CD4-positive, alpha-beta T cell treated with Interferon gamma for 1 hour (primary cell): ENCODE measurements at places on chromosomes 12 and 14.

DNA sequence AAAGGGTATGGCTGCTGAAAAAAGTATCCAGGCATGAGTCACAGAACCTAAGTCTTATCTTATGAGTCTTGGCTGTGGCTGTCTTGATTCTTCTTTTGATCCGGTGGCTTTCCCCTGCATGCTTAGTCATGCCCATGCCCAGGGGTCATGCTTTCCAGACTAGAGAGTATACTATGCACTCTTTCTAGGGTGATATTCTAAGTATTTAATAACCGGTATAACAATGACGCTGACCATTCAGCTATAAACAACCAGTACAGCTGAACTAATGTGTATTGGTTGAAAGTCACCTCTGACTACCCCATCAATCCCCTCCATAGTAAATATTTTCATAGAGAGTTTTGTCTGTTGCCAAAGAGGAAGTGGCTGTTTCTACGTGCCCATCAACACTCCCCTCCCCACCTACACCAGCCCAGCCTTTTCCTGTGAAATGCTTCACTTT lies 34.7 kb upstream of the NRXN3 start:
- no peak for DNase-seq

GRCh38 chr12:88383405-88383804 lies 196.9 kb downstream of the KITLG start:
- DNase-seq, result no peak

DNA sequence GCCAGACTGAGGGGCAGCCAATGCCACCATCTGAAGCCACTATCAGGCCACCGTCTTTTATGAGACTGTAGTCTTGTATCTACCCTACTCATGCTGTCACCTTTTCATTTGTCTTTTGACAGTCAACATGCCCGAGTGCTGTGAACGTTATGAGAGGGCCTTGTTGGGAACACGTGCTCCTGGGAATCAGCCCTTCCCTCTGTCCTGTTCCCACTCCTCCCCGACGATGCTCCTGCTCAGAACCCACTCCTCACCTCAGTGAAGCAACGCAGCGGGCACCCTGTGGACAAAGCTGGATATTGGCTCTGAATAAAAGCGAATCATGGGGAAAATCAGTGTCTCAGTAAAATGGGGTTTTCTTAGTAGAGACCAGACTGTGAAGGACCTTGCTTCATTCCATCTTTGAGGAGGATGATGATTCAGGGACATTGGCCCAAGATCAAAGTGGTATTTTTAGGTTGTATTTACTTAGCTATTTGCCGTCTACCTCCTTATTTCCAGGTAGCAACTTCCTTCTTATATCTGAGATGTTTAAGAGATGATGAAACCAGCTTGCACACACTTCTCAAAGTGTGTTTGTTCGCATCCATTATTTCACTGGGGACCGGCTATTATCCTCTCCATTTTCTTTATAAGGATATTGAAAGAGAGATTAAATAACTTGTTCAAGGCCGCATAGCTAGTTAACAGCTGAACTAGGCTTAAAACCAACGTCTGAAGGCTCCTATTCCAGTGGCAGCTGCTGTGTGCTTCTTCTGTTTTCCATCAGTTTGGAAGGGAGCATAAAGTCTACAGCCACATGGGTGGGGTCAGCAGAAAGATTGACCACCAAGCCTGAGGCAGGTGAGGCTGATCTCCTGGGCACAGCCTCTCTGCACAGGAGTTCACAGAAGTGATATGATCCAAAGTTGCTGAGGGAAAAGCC lies 43.9 kb upstream of the CTDSP2 start:
- DNase-seq, result no peak

DNA sequence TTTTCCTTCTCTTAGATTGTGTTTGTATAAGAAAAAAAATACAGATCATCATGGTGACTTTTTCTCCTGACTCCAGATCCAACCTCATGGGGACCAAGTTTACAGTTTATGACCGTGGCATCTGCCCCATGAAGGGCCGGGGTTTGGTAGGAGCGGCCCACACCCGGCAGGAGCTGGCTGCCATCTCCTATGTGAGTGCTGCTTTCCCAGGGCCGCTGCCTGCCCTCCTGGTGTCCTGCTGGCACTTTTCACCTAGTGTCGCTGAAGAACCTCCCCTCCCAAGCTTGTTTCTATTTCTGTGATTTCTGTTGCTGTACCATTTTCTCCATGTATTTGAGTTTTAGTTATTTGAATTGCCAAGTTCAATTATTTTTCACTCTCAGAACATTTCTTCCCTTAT lies 24.8 kb upstream of the TEAD4 start:
- DNase-seq, result no peak

DNA sequence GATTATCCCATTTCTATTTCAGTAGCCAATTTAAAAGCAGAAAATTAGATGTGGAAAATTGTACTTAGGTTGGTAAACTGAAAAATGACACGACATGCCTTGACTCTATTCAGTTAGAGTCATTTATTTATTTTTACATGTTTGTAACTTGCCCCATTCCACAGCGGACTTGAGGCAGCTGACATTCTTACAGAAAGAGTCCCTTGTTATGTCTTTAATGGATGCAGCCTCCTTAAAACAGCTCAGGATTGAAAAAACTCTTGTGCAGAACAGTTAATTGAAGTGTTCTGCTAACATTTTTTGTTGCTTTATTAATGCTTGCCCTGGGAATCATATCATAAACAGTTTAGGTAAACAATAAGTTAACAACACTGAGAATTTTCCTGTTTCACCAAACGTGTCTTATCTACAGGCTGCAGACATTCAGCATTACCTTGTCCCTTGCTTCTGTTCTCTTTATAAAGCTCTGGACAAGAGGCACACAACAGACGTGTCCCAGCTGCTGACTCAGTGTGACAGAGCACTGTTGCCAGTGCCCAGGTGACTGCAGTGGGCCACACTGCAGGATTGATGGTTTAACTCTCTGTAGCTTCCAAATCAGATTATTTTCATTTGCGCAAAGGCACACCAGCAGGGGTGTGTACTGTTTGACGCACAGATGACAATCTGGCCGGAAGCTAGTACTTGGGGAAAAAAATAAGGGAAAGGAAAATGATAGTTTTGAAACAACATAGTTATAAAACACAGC lies 101.6 kb downstream of the PELI2 start:
- DNase-seq, result no peak

DNA sequence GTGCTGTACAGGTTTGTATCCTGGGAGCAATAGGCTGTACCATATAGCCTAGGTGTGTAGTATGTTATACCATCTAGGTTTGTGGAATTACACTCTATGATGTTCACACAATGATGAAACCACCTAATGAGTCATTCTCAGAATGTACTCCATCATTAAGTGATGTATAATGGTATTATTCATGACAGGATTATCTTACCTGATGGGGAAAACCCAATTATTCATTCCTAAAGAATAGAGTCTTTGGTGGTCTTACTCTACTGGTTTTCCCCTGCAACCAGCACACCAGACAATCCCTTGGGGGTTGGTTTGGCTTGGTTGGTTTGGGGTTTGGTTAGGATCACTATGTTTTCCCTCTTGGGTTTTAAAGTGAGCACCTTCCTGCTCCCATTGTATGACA lies 12.6 kb upstream of the OR10P1 start:
- no peak for DNase-seq

DNA sequence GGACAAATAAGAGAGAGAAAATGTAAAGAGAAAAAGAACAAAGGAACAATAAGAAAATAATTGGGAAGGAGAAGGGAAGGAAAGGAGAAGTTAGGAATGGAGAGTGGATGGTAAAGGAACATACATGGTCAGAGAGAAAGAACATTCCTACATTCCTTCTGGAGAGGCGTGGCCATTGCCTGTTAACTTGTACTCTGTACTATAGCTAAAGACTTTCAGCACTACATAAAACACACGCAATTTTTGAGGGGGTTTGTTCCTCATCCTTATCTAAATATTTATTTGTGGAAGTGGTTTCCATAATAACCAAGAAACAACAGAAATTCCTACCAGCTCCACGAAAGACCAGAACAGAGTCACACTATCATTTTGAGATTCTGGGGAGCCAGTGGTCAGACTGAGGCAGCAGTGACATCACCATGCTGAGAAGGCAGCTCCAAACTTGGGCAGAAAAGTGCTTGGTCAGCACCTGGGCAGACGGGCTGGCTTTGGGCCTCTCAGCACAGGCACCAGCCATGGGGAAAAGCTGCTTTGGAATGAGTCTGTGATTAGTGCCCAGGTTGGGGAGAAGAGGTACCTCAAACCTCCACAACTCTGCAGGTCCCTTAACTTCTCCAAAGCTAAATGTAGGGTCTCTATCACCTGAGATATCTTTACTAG lies 125.9 kb upstream of the NTF3 start:
- no peak for DNase-seq

- DNase-seq, result no peak
Observed at GRCh38 chr14:54348001-54348611, 48.7 kb upstream of the CDKN3 start.

- DNase-seq, result no peak
Observed at GRCh38 chr14:23694949-23695663, 58.9 kb downstream of the DHRS2 start.

DNA sequence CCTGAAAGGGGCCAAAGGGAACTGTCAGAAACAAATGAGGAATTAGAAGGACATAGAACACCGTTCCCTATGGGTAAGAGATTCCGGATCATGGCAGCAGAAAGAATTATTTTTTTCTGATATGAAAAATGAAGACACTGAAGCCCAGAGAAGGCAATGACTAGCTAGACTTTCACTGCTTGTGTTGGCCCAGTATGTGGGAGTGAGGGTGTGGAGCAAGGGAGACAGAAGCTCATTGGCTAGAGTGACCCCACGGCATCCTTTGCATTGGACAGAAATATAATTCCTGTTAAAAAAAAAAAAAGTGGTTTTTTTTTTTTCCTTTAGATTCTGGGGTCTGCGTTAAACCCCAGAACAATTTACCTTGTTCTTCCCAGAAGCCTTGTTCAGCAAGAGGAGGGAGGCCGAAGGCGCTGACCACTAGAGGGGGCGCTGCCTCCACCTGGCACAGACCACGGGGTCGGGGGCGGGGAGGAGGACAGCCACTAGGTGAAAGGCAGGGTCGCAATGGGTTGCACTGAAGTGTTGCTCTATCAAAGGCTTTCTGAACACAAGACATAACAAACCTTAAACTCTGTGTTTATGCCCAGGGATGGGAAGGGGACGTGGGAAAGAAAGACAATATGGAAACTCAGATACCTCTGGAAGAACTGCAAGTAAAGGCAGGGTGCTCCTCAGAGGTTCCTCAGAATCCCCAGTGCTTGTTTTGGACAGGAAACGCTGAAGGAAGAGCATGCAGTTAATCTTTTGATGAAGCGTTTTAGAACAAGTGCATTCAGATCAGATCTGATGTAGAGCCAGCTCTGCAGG lies 156.8 kb downstream of the KCNA5 start:
- no peak for DNase-seq

DNA sequence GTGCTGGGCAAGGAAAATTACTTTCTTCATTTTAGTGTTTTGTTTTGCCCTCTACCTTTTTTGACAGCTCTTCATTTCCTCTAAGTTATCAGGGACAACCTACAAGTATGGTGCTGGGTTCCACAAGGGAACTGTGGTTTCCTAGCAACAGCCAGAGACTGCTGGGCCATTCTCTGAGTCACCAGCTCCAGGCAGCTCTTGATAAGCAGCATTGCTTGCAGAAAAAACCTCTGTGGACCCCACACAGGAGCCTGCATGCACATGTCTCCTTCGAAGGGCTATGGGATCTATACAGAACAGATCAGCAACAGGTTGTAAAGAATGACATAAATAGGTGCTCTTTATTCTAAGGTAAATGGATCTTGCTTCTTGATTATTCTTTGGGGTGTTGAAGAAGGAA lies 81.0 kb upstream of the CCDC196 start:
- DNase-seq, result no peak

- peak; percentile 75 for DNase-seq
Observed at GRCh38 chr14:65411656-65412031, 886 bp upstream of the FUT8 start.

GRCh38 chr14:64800000-64800399 lies 79.7 kb downstream of the SPTB start:
- DNase-seq, result no peak

- DNase-seq, result no peak
Observed at GRCh38 chr14:21101802-21102413, 1.0 kb downstream of the TMEM253 start.

GRCh38 chr12:128578045-128578444 lies 245.7 kb downstream of the SLC15A4 start:
- no peak for DNase-seq

DNA sequence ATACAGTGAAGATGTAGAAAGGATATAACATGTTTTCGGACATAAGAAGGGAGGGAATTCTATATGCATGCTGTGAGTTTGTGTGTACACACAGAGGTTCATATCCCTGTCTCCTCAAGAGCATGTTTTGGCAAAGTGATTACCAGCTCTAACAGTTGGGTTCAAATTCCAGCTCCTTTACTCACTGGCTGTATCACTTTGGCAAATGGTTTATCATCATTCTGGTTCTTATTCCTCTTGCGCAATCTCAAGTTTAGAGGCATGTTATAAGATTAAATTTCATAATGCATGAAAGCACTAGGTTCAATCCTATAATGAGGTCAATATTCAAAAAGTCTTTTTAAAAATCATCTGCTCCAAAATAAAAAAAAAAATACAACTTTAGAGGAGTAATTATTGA lies 107.7 kb upstream of the LRFN5 start:
- no peak for DNase-seq
